ENCODE measurements at places on chromosomes 12 and 14.
A peak's percentile ranks its signal among the peaks of the same experiment; 100 is the strongest.

GRCh38 chr12:98743362-98743953, 98.4 kb downstream of the APAF1 start:
- peak; percentile 40 for DNase-seq

DNA sequence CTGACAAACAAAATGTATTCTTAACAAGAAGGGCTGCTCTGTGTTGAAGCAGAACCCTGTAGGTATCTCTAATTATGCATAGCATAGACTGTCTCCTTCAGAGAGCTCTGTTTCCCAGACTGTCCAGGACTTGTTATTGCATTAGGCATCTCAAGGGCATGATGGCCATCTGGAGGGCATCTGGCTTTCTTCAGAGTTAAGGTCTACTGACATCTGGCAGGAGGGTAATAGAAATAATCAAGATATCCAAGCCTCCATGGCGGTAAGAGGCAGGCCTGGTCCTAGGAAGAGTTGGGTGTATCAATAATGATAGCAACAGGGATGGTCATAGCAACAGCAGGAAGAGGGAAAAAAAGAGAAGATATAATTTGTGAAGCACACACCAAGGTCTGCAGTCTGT, 161.2 kb downstream of the TTC8 start:
- no peak for DNase-seq

DNA sequence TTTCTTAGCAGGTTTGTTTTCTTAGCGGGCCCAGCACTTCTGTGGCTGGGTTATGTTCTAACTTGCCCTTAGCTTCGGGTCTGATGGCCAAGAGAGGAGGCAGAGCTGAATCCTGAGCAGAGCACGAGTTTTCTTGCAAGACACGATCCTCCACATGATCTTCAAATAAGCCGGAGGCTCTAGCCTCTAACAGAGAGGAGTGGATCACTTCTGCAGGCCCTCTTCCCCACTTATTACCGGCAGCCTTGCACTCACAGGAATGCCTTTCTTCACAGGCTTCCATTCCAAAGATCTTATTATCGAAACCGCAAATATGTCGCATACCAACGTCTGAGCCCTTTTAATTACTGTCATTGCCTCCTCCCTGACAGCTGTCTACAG, 79.5 kb downstream of the SINHCAF start:
- no peak for DNase-seq

DNA sequence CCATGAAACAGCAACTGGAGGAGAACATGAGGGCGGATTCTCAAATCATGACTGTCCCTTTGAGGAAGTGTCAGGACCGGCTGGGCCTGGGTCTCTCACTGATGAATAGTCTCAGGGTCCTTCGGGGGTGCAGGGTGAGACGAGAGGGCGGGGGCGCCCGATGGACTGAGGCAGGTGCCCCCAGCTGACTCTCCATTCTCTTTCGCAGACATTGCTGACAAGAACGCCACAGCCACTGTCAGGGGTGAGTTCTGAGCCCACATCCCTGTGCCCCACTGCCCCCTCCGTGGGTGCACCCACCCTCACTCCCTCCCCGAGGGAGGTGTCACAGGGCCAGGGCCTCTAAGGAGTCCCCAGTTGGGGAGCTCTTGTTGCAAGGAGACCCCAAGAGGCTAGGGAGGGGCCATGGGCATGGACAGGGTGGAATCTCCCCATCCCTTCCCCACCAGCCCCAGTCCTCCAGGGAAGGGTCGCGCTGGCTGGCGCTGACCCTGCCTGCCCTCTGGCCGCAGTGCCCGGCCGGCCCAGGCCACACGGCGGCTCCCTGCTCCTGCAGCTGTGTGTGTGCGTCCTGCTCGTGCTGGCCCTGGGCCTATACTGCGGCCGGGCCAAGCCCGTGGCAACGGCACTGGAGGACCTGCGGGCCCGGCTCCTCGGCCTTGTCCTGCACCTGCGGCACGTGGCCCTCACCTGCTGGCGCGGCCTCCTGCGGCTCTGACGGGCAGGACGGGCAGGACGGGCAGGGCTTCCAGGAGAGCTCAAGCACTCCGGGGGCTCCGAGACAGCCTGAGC, 8.7 kb downstream of the C14orf180 start:
- DNase-seq, result no peak

DNA sequence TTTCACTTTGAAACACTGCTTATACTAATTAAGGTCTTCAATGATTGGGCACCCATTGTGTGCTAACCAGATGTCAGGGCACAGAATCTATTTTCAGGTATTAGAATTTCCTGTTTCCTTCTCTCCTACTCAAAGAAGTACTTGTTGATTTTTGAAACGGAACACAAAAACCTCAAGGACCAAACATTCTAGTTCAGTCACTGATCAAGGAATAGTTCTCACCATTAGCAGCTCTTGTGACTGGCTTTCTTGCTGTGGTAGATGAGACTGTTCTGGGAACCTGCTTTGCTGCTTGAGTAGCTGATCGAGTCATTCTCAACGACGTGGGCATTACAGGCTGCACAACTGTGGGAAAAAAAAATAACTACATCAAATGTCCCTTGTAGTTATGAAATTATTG, 11.0 kb downstream of the DLGAP5 start:
- DNase-seq, result no peak

- no peak for DNase-seq
Measured at GRCh38 chr14:103151270-103151945, 28.1 kb downstream of the TNFAIP2 start.

DNA sequence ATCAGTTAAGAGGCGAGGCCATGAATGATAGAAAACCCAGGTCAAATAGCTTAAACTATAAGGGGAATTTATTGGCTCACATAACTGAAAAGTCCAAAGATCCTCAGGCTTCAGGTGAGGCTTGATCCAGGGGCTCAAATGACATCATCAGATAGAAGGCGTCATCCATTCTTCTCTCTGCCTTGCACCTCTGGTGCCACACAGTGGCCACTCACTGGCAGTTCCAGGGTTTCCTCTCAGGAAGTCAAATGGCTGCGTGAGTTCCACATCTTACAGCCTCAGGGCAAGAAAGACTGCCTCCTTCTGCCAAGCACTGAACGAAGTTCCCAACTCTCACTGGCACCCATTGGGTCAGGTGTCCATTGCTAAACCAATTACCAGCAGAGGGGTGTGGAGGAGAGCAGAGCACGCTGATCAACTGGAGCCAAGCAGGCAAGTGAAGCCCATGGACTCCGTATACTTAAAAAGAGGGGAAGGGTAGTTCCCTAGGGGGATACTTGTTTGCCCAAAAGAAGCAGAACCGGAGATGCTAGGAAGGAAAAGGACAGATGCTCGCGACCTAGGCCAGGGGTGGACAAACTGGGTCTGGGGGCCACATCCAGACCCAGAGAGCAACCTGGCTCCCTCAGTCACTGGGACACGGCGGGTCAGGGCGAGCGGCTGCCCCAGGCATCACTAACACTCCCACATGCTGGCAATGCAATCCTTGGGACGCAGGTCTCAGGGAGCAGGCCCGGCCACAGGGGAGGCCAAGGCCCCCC, 69.3 kb downstream of the SERPINA3 start:
- no peak for DNase-seq

DNA sequence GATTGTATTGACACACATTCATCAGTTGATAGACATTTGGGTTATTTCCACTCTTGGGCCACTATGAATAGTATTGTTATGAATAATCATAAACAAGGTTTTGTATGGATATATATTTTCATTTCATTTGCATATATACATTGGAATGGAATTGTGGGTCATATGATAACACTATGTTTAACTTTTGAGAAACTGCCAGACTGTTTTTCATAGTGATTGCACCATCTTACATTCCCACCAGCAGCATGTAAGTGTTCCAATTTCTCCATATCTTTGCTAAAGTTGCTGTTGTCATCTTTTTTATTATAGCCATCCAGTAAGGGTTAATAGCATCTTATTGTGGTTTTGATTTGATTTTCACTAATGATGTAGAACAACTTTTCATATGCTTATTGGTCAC, 198.5 kb upstream of the PPFIA2 start:
- DNase-seq, result no peak

GRCh38 chr14:103560691-103561090, 1.8 kb downstream of the BAG5 start:
- DNase-seq, result no peak

- no peak for DNase-seq
Measured at GRCh38 chr12:62297321-62297720, 37.1 kb downstream of the USP15 start.

Measured in nucleus accumbens (tissue), 56 donors.